Activated CD8-positive, alpha-beta T cell treated with anti-CD3 and anti-CD28 coated beads, Interleukin-2, amount 10 ng/mL, durations not matched to agents 7 days and 5 days (primary cell): ENCODE measurements at places on chromosomes 13 and 19. TPM values are rescaled to one million over a fixed set of nuclear protein-coding genes. Genes with fewer than 3 reads are reported as not detected.

DNA sequence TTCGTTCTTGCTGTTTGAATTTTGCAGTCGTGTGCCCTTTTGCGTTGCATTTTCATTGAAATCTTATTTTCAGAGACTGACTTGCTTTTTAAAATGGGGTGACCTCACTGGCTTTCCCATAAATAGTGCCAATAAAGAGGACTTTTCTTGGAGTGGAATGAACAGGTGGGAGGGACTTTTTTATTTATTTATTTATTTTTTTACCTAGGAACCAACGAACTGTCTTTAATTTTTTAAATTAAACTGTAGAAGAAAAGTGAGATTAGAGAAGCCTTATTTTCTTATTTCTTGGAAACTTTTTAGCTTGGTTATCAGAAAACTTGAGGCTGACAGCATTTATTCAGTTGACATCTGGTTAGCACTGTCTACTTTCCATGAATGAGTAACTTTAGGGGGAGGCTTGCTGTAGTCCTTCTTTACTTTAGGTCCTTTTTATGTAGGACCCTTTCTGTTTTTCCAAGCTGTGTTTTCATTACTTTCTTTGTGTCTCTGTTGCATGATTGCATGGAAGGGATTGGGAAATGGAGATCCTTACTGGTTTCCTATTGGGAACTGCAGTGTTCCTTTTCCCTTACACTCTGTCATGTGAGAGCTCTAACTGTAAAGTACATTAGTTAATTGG, 1.7 kb downstream of the SLAIN1 start:
- H3K4me1 ChIP-seq = peaks cover 32% of the 10 kb centered on the region
- peaks cover 4% of the 10 kb centered on the region for H3K36me3 ChIP-seq
- H3K4me3 ChIP-seq = peak overlapping the region; percentile 91
- peaks cover 12% of the 10 kb centered on the region for H3K27me3 ChIP-seq
- H3K27ac ChIP-seq = peak overlapping the region; percentile 90

DNA sequence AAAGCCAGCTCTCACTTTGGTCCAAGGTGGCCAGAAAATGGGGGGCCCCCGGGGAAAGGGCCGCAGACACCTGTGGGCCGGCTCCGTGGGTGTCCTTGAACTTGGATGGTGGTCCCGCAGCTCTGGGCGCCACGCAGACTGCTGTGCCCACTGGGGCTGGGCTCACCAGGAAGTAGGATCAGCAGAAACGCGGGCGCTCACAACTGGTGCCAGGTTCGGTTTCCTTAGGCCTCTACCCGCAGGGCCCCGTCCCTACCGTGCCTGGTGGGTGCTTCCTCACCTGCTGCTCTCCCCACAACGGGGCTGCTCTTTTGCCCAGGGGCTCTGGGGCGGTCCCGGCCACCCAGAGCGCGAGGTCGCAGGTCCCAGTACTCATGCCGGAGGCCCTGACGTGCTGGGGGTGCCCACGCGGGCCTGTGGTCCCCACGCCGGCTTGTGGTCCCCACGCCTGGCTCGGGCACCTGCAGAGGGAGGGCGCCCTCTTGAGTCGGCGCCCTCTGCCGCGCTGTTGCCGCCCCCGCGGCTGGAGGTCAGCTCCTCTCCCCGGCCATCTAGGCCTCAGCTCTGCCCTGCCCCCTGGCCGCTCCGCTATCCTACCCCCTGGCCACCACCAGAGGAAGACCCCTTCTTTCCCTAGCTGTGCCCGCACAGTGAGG, 1303.6 kb downstream of the UQCRFS1 start:
- H3K4me3 ChIP-seq = no peak overlapping the region
- H3K36me3 ChIP-seq = no peaks in the 10 kb centered on the region
- no peak overlapping the region for H3K27ac ChIP-seq
- H3K27me3 ChIP-seq = no peaks in the 10 kb centered on the region
- DNase-seq = no peak

CERS1 gene
- not detected for total RNA-seq

KCNN4 gene
- total RNA-seq = 28.8 TPM

- no peak overlapping the region for H3K27ac ChIP-seq
- peaks cover 16% of the 10 kb centered on the region for H3K4me1 ChIP-seq
- H3K4me3 ChIP-seq = peak overlapping the region; percentile 38
- H3K36me3 ChIP-seq = no peaks in the 10 kb centered on the region
- peaks cover 58% of the 10 kb centered on the region for H3K27me3 ChIP-seq
- DNase-seq = peak; percentile 78
Observed at GRCh38 chr19:35509861-35510625, 3.4 kb downstream of the DMKN start.

FUT1 gene
- total RNA-seq = 0.26 TPM

GRCh38 chr19:6279620-6279930, 200 bp downstream of the MLLT1 start:
- H3K4me1 ChIP-seq = peaks cover 41% of the 10 kb centered on the region
- H3K27ac ChIP-seq = peak overlapping the region; percentile 46
- DNase-seq = no peak
- peaks cover 14% of the 10 kb centered on the region for H3K36me3 ChIP-seq
- peaks cover 3% of the 10 kb centered on the region for H3K27me3 ChIP-seq

DNA sequence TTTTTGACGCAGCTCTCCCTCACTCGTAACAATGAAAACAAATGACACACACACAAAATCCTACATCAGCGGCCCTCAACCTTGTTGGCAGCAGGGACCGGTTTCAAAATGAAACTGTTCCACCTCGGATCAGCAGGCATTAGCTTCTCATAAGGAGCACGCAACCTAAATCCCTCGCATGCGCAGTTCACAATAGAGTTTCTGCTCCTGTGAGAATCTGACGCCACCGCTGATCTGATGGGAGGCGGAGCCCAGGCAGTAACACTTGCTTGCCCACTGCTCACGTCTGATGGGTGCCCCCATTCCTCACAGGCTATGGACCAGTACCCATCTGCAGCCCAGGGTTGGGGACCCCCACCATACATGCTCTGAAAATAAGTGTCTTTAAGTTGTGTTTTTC, 43.4 kb downstream of the DHRS12 start:
- peaks cover 8% of the 10 kb centered on the region for H3K36me3 ChIP-seq
- no peak for DNase-seq
- H3K27me3 ChIP-seq = no peaks in the 10 kb centered on the region
- no peak overlapping the region for H3K4me3 ChIP-seq

- H3K4me3 ChIP-seq = no peak overlapping the region
- peak overlapping the region; percentile 31 for H3K27ac ChIP-seq
- no peaks in the 10 kb centered on the region for H3K36me3 ChIP-seq
- peak; percentile 54 for DNase-seq
- peaks cover 13% of the 10 kb centered on the region for H3K27me3 ChIP-seq
- peaks cover 34% of the 10 kb centered on the region for H3K4me1 ChIP-seq
Observed at GRCh38 chr13:50244713-50245574, 229.7 kb downstream of the KCNRG start.

SULT2A1 gene
- not detected for total RNA-seq

DNA sequence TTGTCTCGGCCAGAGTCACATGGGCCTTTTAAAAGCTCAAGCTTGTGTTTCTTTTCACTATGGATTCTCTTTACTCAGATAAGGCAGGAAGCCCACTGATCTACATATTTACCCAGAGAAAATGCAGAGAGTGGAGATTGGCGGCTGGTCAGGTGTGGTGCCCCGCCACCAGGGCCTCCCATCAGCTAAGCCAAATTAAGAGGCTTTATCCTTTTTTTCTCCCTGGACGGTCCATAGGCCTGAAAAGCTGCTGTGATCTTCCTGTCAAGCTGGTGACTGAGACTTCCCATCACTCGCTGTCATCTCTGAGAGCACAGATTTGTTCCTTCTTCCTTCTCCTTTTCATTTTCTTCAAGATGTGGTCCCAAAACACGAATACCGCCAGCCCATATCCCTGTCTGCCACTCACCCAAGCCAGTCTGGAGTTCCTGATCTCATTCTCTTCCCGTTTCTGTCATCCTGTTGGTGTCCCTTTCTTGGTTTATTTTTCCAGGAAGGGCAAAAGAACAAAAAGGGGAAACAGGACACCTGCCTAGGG, 1.9 kb downstream of the SAFB start:
- H3K4me1 ChIP-seq = peaks cover 75% of the 10 kb centered on the region
- H3K36me3 ChIP-seq = peaks cover 79% of the 10 kb centered on the region
- peak overlapping the region; percentile 100 for H3K4me3 ChIP-seq
- DNase-seq = no peak
- H3K27me3 ChIP-seq = no peaks in the 10 kb centered on the region

DNA sequence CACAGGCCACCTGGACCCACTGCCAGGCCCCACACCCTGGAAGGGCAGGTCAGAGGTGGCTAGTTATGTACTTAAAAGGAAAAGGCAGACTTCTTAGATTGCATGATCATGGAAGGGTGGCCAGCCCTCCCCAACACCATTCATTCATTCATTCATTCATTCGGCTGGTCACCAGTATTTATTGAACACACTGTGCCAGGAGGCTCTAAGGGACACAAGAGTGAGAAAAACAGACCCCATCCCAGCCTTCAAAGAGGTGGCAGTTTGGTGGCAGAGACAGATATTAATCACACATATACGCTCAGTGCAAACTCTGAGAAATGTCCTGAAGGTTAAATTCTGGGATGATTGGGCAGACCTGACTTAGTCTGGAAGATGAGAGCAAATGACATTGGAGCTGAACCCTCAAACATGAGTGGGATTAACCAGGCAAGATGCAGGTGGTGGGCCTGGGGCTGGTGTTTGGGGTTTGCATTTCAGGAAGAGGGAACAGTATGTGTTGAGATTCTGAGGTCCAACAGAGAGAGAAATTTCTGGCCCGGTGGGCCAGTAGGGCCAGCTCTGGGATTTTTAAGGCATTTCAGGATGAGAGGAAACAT, 147.5 kb downstream of the ZNF536 start:
- H3K4me3 ChIP-seq = no peak overlapping the region
- no peak overlapping the region for H3K27ac ChIP-seq
- DNase-seq = no peak
- no peaks in the 10 kb centered on the region for H3K27me3 ChIP-seq
- H3K36me3 ChIP-seq = no peaks in the 10 kb centered on the region

- H3K36me3 ChIP-seq = no peaks in the 10 kb centered on the region
- H3K27me3 ChIP-seq = peaks cover 9% of the 10 kb centered on the region
- no peak overlapping the region for H3K4me3 ChIP-seq
- no peaks in the 10 kb centered on the region for H3K4me1 ChIP-seq
- no peak overlapping the region for H3K27ac ChIP-seq
Observed at GRCh38 chr13:50267917-50268316, 252.7 kb downstream of the KCNRG start.

FCGBP gene
- 5.8 TPM for total RNA-seq

- no peaks in the 10 kb centered on the region for H3K36me3 ChIP-seq
- no peak overlapping the region for H3K27ac ChIP-seq
- DNase-seq = peak; percentile 85
Observed at GRCh38 chr13:26985285-26985878, 186.2 kb downstream of the USP12 start.

DNA sequence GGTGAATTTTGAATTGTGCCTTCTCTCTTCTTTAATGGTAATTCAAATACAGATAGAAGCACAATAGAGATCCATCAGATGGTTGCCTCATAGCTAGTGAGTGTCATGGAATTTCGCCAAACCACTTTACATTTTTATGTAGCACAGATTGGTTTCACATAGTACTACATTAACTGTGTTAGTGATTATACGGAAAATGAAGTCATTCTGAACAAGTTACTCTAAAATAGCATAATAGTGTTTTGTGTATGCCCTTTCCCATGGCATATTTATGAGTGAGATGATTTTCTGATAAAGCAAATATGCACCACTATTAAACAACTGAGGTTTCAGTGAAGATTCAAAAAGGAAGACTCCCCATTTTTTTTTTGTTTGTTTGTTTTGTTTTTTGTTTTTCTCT, 1623.5 kb downstream of the PCDH9 start:
- no peaks in the 10 kb centered on the region for H3K27me3 ChIP-seq
- H3K4me1 ChIP-seq = no peaks in the 10 kb centered on the region
- H3K36me3 ChIP-seq = no peaks in the 10 kb centered on the region
- DNase-seq = no peak

- H3K4me3 ChIP-seq = no peak overlapping the region
- no peak overlapping the region for H3K27ac ChIP-seq
- DNase-seq = no peak
- no peaks in the 10 kb centered on the region for H3K4me1 ChIP-seq
Observed at GRCh38 chr13:44159633-44160279, 213.9 kb upstream of the SERP2 start.

- no peaks in the 10 kb centered on the region for H3K4me1 ChIP-seq
- H3K36me3 ChIP-seq = no peaks in the 10 kb centered on the region
- no peak overlapping the region for H3K4me3 ChIP-seq
- H3K27me3 ChIP-seq = peaks cover 9% of the 10 kb centered on the region
- DNase-seq = no peak
Observed at GRCh38 chr13:113367771-113368170, 3.8 kb upstream of the GRTP1 start.

DNA sequence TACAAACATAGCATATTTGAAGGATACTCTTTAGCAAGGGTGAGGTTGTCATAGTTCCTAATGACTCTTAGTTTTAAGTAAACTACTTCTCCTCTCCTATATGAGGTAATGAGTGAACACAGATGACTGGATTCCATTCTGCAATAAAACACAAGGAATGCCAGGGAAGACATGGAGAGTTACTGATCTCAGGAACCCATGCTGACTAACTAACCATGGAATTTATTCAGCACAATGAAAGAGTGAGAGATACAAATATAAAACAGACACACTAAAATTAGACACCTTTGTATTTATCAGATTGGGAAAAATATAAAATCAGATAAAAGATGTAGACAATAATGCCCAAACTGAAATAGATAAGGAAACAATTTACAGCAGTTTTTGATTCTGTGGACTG, 1525.9 kb upstream of the SLC10A2 start:
- no peak overlapping the region for H3K27ac ChIP-seq
- no peaks in the 10 kb centered on the region for H3K4me1 ChIP-seq
- no peak for DNase-seq
- H3K4me3 ChIP-seq = no peak overlapping the region

FUT6 gene
- 0.16 TPM for total RNA-seq
